DMS53 (cell line): ENCODE measurements at places on chromosomes 6 and 20.

- peak; percentile 2 for DNase-seq
These were observed 103.4 kb downstream of the RTN4IP1 start for GRCh38 chr6:106525882-106526275.

DNA sequence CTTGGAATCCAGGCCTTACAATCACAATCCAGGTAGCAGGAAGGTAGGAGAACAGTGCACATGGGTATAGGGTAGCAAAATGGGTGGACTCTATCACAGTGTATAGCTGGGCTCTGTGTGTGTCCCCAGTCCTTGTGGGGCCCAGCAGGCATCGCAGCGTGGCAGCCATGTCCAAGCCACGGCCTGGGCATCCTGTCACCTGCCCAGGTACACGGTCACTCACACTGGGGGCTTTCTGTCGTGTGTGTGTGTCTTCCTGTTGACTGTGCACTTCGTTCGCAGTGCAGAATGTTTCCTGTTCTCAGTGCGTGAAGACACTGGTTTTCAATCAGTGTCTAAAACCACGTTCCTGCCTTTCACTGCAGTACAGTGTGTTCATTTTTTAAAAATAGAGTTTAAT is 523.2 kb upstream of the JARID2 start:
- DNase-seq, result no peak

DNA sequence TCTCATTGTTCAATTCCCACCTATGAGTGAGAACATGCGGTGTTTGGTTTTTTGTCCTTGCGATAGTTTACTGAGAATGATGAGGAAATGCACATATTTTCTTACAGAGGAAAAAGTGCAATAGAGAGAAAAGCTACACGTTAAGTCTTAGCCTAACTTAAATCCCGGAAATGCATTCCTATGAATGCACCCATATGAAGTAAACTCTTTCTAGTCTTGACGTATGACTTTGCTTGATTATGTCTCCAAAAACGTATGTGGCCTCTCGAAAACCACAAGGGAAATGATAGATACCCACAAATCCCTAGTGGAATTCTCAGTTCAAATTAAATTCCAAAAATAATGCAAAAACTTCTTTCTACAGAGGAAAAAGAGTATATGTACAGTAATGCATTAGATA is 90.7 kb upstream of the SASH1 start:
- no peak for DNase-seq

DNA sequence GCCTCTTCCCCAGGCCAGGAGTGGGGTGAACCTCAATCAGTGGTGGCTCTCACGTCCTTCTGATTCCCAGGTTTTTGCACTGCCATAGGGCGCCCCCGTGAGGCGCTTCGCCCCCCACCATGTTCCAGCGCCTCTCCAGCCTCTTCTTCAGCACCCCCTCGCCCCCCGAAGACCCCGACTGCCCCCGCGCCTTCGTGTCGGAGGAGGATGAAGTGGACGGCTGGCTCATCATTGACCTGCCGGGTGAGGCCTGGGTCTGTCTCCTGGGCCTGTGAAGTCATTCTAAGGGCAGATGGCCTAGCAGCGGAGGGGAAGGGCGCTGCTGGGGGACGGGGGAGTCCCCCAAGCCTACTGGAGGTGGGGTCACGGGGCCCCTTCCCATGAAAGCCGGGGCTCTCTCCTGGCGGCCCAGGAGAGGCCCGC is 4.5 kb downstream of the TP53INP2 start:
- DNase-seq, result peak; percentile 78

GRCh38 chr20:52305024-52305645 is 113.6 kb upstream of the ZFP64 start:
- no peak for DNase-seq
